ENCODE measurements at places on chromosomes 1 and 21.

GRCh38 chr1:33080885-33081553, at the start of gene AZIN2:
Gene AZIN2 (plus strand): TSS chr1:33081153. CDS start chr1:33082250, 1,097 bp downstream.
- peak; percentile 96 for DNase-seq

DNA sequence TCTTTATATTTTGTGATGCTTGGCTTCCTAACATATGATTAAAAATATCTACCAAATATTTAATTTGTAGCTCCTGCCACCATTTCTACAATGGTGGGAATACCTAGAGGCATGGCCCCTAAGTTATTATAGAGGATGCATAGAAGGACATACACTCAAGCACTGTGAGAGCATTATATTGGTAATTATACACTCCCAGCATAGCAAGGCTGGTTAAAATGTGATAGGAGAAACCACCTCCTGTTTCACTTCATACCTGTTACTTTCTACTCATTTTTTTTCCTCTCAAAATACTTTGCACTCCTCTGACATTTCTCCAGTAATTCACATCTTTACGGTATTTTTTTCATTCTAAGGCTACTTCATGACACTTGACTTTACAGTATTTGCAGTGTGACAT, 92.9 kb downstream of the HS2ST1 start:
- DNase-seq: no peak

DNA sequence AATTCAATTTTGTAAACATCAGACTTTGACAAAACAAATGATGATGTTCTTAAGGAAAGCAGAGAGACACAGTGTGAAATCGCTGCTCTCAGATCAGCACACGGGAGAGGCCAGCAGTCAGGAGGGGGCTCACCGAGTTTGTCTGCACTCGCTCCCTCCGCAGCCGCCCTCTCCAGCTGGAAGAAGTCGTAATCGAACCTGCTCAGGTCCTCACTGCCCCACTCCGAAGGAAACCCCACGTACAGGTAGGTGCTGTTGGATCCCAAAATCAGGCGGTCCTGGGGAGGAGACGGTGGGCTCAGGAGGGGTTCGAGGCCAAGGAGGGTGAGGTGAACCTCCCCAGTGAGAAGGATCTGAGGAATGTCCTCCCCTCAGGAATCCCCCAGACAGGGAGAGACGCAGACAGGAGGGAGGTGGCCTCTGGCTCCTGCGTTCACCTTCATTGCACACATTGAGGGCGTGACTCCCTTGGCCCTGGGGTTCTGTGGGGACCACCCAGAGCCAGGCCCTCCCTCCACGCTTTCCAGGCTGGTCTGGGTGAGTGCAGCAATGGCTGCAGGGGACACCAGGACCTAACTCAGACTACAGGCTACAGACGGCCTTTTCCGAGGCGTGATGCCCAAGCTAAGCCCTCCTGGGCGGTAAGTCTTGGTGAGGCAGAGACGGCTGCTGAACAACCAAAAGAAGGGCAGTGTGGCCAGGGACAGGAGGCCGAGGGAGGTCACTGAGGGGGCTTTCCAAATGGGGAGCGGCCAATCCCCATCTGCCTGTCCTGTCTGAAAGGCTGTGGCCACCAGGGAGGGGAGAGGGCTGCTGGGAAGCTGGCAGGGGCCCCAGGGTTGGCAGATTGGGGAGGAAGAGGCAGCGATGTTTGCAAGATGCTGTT, 65.5 kb downstream of the SCCPDH start:
- DNase-seq: no peak

DNA sequence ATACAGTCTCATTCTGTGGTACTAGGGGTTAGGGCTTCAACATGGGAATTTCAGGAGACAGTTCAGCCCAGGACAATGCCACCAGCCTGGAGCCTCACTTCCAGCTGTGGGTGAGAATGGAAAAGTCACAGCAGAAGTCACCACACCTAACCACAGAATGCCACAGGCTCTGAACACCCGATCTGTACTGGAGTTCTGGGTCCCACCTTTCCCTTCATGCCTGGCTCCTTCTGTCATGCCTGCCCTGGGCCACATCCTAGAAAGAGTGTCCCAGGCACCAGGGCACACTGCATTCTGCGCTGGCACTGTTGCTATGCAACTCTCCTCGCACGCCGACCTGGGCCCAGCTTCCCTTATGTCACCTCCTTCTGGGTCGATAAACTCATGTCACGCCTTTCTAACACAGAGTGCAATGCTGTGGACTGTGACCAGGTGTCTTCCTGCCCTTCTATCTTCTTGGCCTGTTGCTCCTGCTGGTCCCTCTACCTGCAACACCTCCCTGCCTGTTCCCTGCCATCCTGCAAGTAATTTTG, 21.2 kb downstream of the RCSD1 start:
- no peak for DNase-seq

DNA sequence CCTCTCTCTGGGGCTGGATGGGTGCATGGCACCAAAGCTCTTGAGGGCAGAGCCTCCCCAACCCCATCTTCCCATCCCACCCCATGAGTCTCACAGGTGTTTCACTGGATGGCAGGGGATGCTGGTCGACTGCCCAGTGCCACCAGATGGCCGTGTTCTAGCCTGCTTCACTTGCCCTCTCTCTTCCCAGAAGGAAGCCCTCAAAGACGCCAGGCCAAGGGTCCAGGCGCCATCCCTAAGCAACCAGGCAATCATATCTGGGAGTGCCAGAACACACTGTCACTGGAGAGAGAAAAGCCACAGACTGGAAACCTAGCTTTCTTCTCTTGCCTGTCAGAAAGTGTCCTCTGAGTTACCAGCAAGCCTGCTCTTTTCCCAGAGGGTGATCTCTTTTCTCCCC, 26.7 kb downstream of the PIGM start:
- DNase-seq: no peak

- no peak for DNase-seq
Measured at GRCh38 chr1:18945401-18945849, 11.1 kb downstream of the IFFO2 start.

DNA sequence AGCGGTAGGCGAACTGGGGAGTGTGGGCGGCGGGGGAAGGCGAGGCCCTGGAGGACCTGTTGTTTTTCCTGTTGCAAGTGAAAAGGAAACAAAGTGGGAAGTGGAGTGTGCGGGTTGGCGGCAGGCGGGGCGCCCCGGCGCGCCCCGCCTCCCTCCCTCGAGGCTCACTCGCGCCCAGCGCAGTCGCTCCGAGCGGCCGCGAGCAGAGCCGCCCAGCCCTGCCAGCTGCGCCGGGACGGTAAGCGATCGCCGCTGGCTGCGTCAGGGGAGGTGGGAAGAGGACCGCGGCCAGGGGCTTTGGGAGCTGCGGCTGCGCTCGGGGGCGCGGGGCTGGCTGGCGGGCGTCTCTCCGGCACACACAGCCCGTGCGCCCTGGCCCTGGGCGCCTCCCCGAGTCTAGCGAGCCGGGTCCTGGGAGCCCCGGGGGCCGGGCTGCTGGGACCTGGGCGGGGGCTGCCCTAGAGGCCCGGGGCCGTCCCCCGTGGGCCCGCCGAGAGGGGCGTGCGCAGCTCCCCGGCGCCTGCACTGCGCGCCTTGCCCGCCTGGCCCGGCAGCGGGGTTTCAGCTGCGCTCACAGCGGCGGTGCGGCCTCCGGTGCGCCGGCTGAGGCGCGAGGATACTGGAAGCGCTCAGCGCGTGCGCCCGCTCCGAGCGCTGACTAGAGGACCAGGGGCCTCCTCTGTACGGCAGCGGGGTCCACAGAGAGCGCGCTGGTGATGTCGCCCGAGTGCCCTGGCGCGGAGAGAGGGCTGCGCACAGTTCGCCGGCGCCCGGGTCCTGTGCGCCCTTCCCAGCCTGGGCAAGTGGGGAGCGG, at the start of gene PIK3CD:
TSS of gene PIK3CD (plus strand) at position 167 of the 814 bp plus-strand sequence. CDS start 58,725 bp downstream, outside the sequence.
- no peak for DNase-seq

DNA sequence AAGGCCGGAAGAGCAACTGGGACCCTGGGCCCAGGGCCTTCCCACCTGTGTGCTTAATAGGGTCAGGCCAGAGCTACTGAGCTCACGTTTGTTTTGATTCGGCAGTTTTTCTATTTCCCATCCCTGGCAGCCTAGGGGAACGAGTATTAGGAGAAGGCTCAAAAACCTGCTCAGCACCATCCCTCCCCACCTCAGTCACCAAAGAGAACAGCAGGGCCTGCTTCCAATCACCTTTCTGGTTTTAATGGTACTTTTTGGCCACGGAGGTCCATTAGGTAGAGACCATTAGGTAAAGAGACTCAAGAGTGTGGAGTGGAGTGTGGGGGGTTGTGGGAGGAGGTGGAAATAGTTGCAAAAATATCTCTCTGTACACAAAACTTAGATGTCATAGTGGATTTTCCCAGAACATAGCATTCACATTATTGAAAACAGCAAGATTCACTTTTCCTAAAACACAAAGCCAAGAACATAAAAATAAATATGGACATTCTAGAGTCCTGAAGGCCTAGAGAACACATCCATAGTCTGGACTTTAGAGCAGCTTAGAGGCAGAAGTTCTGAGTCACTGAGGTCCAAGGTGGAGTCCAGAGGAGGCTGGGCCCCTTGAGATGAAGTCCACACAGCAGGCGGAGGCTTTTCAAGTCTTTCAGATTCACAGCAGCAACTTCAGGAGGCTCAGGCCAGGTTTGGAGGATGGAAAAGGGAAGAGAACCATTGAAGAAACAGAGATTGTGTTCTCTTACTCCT, 19.5 kb downstream of the NUAK2 start:
- DNase-seq: no peak
